Memory B cell (primary cell): ENCODE measurements at places on chromosomes 7 and 10.

GRCh38 chr7:107233174-107233573 is 64.4 kb downstream of the HBP1 start:
- peaks cover 8% of the 10 kb centered on the region for H3K4me1 ChIP-seq
- no peaks in the 10 kb centered on the region for H3K27me3 ChIP-seq
- no peak overlapping the region for H3K4me3 ChIP-seq
- DNase-seq: no peak
- H3K27ac ChIP-seq: no peak overlapping the region
- peaks cover 21% of the 10 kb centered on the region for H3K36me3 ChIP-seq

- peaks cover 5% of the 10 kb centered on the region for H3K4me1 ChIP-seq
- H3K27me3 ChIP-seq: no peaks in the 10 kb centered on the region
- H3K27ac ChIP-seq: no peak overlapping the region
- H3K36me3 ChIP-seq: peaks cover 22% of the 10 kb centered on the region
- DNase-seq: no peak
- no peak overlapping the region for H3K4me3 ChIP-seq
These were observed 16.5 kb downstream of the ATE1 start for GRCh38 chr10:121911421-121911697.

- H3K27me3 ChIP-seq: no peaks in the 10 kb centered on the region
- DNase-seq: no peak
- H3K36me3 ChIP-seq: peaks cover 37% of the 10 kb centered on the region
- no peak overlapping the region for H3K4me3 ChIP-seq
These were observed 182.1 kb downstream of the CHCHD3 start for GRCh38 chr7:132899833-132900232.

GRCh38 chr7:114422507-114423501 is 8.2 kb downstream of the FOXP2 start:
- no peaks in the 10 kb centered on the region for H3K27me3 ChIP-seq
- no peaks in the 10 kb centered on the region for H3K36me3 ChIP-seq
- H3K4me1 ChIP-seq: no peaks in the 10 kb centered on the region
- no peak overlapping the region for H3K4me3 ChIP-seq

- no peaks in the 10 kb centered on the region for H3K36me3 ChIP-seq
- no peaks in the 10 kb centered on the region for H3K4me1 ChIP-seq
- no peak overlapping the region for H3K4me3 ChIP-seq
These were observed 138.7 kb downstream of the C10orf105 start for GRCh38 chr10:71580926-71581325.

DNA sequence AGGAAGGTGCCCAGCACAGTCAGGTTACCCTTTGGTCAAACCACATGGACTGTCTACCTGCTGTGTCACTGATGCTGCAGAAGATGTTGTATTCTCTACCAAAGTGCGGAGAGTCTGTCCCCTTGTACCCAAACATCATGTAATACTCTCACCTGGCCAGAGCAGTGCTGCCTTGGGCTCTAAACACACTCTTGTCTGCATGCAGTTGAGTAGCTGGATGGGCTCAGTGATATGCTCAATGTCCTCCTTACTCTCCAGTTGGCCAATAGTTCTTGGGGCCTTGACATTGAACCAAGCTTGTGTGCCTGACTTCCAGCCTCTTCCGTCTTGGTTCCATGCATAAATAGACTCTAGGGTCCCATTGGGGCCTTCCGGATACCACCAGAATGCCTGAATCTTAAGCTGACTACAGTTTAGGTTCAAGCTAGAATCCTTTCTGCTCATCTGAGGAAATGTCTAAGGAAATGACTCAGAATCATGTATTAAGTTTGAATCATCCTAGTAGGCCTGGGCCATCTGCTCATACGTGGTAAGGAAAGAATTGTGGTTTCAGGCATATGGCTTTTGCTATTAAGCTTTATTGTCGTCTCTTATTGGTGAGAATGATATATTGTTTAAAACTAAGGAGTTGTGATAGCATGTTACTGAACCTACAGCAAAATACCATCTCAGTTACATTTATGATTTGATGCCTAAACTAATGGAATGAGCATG is 118.0 kb downstream of the OTUD1 start:
- no peak overlapping the region for H3K27ac ChIP-seq
- H3K4me1 ChIP-seq: no peaks in the 10 kb centered on the region
- H3K4me3 ChIP-seq: no peak overlapping the region
- no peaks in the 10 kb centered on the region for H3K36me3 ChIP-seq
- H3K27me3 ChIP-seq: peaks cover 4% of the 10 kb centered on the region

GRCh38 chr10:83310688-83311087 is 828.6 kb upstream of the GHITM start:
- H3K27ac ChIP-seq: no peak overlapping the region
- no peak for DNase-seq
- no peak overlapping the region for H3K4me3 ChIP-seq
- no peaks in the 10 kb centered on the region for H3K27me3 ChIP-seq

DNA sequence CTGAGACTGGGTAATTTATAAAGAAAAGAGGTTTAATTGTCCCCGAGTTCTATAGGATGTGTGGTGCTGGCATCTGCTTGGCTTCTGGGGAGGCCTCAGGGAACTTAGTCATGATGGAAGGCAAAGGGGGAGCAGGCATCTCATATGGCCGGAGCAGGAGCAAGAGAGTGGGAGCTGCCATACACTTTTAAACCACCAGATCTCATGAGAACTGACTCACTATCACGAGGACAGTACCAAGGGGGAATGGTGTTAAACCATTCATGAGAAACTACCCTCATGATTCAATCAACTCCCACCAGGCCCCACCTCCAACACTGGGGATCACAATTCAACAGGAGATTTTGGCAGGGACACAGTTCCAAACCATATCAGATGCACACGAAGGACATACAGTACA is 199.9 kb upstream of the DPP6 start:
- peaks cover 1% of the 10 kb centered on the region for H3K27me3 ChIP-seq
- H3K4me1 ChIP-seq: no peaks in the 10 kb centered on the region
- no peaks in the 10 kb centered on the region for H3K36me3 ChIP-seq
- H3K4me3 ChIP-seq: no peak overlapping the region
- H3K27ac ChIP-seq: no peak overlapping the region

DNA sequence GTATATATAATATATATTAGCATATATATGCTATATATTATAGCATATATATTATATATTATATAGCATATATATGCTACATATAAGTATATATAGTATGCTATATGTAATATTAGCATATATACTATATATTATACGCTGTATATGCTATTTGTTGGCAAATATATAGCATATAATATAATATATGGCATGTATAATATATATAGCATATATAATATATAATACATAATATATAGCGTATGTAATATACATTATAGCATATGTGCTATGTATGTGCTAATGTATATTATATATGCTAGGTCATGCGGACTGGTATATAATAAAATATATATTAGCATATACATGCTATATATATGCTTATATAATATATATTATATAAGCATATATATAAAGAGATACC is 72.8 kb downstream of the KMT2E start:
- no peaks in the 10 kb centered on the region for H3K27me3 ChIP-seq
- DNase-seq: no peak
- no peak overlapping the region for H3K27ac ChIP-seq
- H3K36me3 ChIP-seq: peaks cover 25% of the 10 kb centered on the region
- no peak overlapping the region for H3K4me3 ChIP-seq

- no peak overlapping the region for H3K27ac ChIP-seq
- H3K36me3 ChIP-seq: no peaks in the 10 kb centered on the region
- H3K4me3 ChIP-seq: no peak overlapping the region
- H3K27me3 ChIP-seq: no peaks in the 10 kb centered on the region
- H3K4me1 ChIP-seq: no peaks in the 10 kb centered on the region
These were observed 441.9 kb upstream of the GRM3 start for GRCh38 chr7:86201767-86202166.

GRCh38 chr7:23490357-23491135 is 20.3 kb upstream of the IGF2BP3 start:
- peak overlapping the region; percentile 83 for H3K4me3 ChIP-seq
- H3K4me1 ChIP-seq: no peaks in the 10 kb centered on the region
- DNase-seq: peak; percentile 42

- no peak overlapping the region for H3K4me3 ChIP-seq
- H3K27me3 ChIP-seq: no peaks in the 10 kb centered on the region
- H3K4me1 ChIP-seq: peaks cover 11% of the 10 kb centered on the region
- peaks cover 42% of the 10 kb centered on the region for H3K36me3 ChIP-seq
These were observed 28.4 kb downstream of the ITGB1 start for GRCh38 chr10:32929634-32930033.

GRCh38 chr10:43001427-43001795 is 75.5 kb upstream of the RET start:
- H3K27me3 ChIP-seq: peaks cover 4% of the 10 kb centered on the region
- DNase-seq: no peak
- H3K4me1 ChIP-seq: no peaks in the 10 kb centered on the region
- no peak overlapping the region for H3K27ac ChIP-seq
- no peaks in the 10 kb centered on the region for H3K36me3 ChIP-seq

GRCh38 chr7:106108991-106109390 is 3.1 kb downstream of the SYPL1 start:
- no peaks in the 10 kb centered on the region for H3K27me3 ChIP-seq
- peak overlapping the region; percentile 99 for H3K27ac ChIP-seq
- DNase-seq: no peak
- peaks cover 41% of the 10 kb centered on the region for H3K4me1 ChIP-seq
- H3K36me3 ChIP-seq: peaks cover 12% of the 10 kb centered on the region

DNA sequence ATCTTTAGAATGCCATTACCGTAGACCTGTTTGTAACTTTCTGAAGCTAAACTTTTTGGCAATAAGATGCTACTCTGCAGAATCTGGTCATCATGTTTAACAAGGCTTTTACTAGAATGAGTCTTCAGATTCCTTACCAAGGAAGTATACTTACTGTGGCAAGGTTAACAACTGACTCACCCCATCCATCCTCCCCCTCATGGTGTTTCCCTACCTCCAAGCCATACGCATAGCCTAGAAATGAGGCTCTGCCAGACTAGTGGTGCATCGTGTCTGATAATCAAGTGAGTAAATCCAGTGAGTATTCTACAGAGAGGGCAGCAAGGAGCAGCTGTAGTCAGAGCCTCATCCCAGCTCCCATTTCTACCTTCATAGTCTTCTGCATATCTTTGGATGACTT is 223.6 kb downstream of the IPMK start:
- no peaks in the 10 kb centered on the region for H3K27me3 ChIP-seq
- H3K4me1 ChIP-seq: no peaks in the 10 kb centered on the region
- no peaks in the 10 kb centered on the region for H3K36me3 ChIP-seq
- no peak overlapping the region for H3K27ac ChIP-seq

GRCh38 chr7:85165263-85165662 is 21.6 kb downstream of the SEMA3D start:
- no peaks in the 10 kb centered on the region for H3K36me3 ChIP-seq
- DNase-seq: no peak
- H3K27ac ChIP-seq: no peak overlapping the region
- H3K4me3 ChIP-seq: no peak overlapping the region

DNA sequence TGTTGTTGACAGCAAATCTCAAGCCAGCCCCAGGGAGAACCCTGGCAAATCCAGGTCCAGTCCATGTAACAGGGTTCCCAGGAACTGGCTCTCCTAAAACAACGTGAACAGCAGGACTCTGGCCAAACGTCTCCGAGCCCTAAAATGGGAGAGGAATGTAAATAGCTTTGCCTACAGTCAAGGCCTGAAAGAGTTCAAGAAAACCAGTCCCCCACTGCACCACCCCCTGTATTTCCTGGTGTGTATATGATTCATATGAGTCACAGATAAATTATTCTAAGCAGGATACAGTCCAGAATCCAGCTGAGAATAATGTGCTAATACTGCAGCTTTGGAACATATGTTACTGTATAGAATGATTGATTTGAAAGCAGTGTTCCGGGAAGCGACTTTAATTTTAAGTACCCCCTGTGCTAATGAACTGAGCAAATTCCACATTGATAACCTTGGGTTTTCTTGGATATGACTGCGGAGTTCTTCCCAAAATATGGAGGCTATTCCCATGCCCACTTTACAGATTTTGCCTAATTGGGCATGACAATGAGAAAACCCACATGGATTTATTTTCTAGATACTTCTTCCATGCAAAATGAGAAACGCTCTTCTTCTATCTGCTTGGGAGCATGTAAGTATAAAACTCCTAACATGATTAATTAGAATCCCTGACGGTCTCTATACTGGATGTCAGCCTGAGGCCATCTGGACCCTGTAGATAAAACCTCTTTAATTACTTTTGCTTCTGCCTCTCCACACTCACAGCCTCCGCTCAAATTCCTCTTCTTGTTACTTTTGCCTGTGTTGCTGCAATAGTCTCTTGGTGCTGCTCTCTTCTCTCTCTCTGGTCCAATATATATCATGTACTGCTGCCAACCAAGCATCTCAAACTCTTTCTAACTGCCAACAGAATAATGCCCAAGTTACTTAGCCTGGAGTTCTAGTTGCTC is 50.2 kb downstream of the LAMB4 start:
- no peak for DNase-seq
- no peak overlapping the region for H3K4me3 ChIP-seq
- H3K27ac ChIP-seq: no peak overlapping the region

GRCh38 chr7:46934198-46934825 is 647.6 kb downstream of the TNS3 start:
- H3K27me3 ChIP-seq: peaks cover 4% of the 10 kb centered on the region
- no peak overlapping the region for H3K4me3 ChIP-seq
- no peaks in the 10 kb centered on the region for H3K4me1 ChIP-seq
- no peak for DNase-seq
- H3K36me3 ChIP-seq: no peaks in the 10 kb centered on the region
- H3K27ac ChIP-seq: no peak overlapping the region

GRCh38 chr7:116315803-116316202 is 105.5 kb downstream of the TES start:
- H3K4me3 ChIP-seq: no peak overlapping the region
- H3K4me1 ChIP-seq: peaks cover 15% of the 10 kb centered on the region
- no peaks in the 10 kb centered on the region for H3K36me3 ChIP-seq
- no peaks in the 10 kb centered on the region for H3K27me3 ChIP-seq
- DNase-seq: peak; percentile 2
- no peak overlapping the region for H3K27ac ChIP-seq

GRCh38 chr7:131241386-131241785 is 86.3 kb upstream of the MKLN1 start:
- no peaks in the 10 kb centered on the region for H3K27me3 ChIP-seq
- no peak for DNase-seq

GRCh38 chr10:15144788-15145187 is 23.7 kb downstream of the NMT2 start:
- DNase-seq: no peak
- H3K27ac ChIP-seq: no peak overlapping the region
- H3K36me3 ChIP-seq: peaks cover 1% of the 10 kb centered on the region
- H3K4me3 ChIP-seq: no peak overlapping the region
- peaks cover 14% of the 10 kb centered on the region for H3K4me1 ChIP-seq

GRCh38 chr7:37982423-37982822 is 62.0 kb downstream of the EPDR1 start:
- no peak overlapping the region for H3K4me3 ChIP-seq
- H3K36me3 ChIP-seq: no peaks in the 10 kb centered on the region
- H3K27me3 ChIP-seq: peaks cover 2% of the 10 kb centered on the region
- DNase-seq: no peak

- no peaks in the 10 kb centered on the region for H3K27me3 ChIP-seq
- no peak overlapping the region for H3K4me3 ChIP-seq
- H3K4me1 ChIP-seq: peaks cover 2% of the 10 kb centered on the region
- peaks cover 5% of the 10 kb centered on the region for H3K36me3 ChIP-seq
- DNase-seq: no peak
- H3K27ac ChIP-seq: no peak overlapping the region
These were observed 89.7 kb upstream of the RPA3 start for GRCh38 chr7:7808156-7808555.
